ENCODE measurements at places on chromosomes 11 and 22. TPM values are rescaled to one million over a fixed set of nuclear protein-coding genes. Genes with fewer than 3 reads are reported as not detected.

The TMEM191C gene
- not detected for total RNA-seq

The PPP6R2 gene
- 49.8 TPM for total RNA-seq

The RASD2 gene
- total RNA-seq, result 4.9 TPM

The LRRC56 gene
- not detected for total RNA-seq

The APOA4 gene
- not detected for total RNA-seq

The MMP12 gene
- not detected for total RNA-seq

The SPI1 gene
- 4.9 TPM for total RNA-seq

The OR8I2 gene
- not detected for total RNA-seq

The MMP3 gene
- not detected for total RNA-seq

The CASP5 gene
- not detected for total RNA-seq

The WT1 gene
- 54.5 TPM for total RNA-seq

The AIFM3 gene
- total RNA-seq, result 3.2 TPM

The MRGPRX3 gene
- not detected for total RNA-seq

The PTPN5 gene
- under 0.01 TPM for total RNA-seq

The OR51E2 gene
- total RNA-seq, result 1.8 TPM

The ART1 gene
- total RNA-seq, result not detected

The MMP13 gene
- total RNA-seq, result not detected

The PDGFB gene
- total RNA-seq, result 6.6 TPM

The LRP4 gene
- total RNA-seq, result 17.4 TPM

The UBQLN3 gene
- 0.29 TPM for total RNA-seq

The PRODH gene
- 1.0 TPM for total RNA-seq

The BAIAP2L2 gene
- total RNA-seq, result 0.59 TPM

The INS gene
- total RNA-seq, result not detected

The TP53AIP1 gene
- total RNA-seq, result 1.0 TPM

The OR52N1 gene
- not detected for total RNA-seq

The LARGE2 gene
- total RNA-seq, result 0.64 TPM

The PKNOX2 gene
- total RNA-seq, result 1.0 TPM

The ANAPC15 gene
- 56.9 TPM for total RNA-seq

The MRPL17 gene
- 30.6 TPM for total RNA-seq

The CCDC188 gene
- 4.3 TPM for total RNA-seq

The CHST1 gene
- total RNA-seq, result 2.4 TPM

The OR8K3 gene
- not detected for total RNA-seq

The OR6X1 gene
- total RNA-seq, result not detected

The DBX1 gene
- total RNA-seq, result not detected

The DDI1 gene
- not detected for total RNA-seq

The GAL gene
- not detected for total RNA-seq

The STT3A gene
- total RNA-seq, result 130 TPM

The C11orf52 gene
- total RNA-seq, result not detected

The MUC5AC gene
- under 0.01 TPM for total RNA-seq

The ADM2 gene
- 0.14 TPM for total RNA-seq

The CRYBB3 gene
- not detected for total RNA-seq

The SCGB2A2 gene
- total RNA-seq, result not detected

The ZC3H12C gene
- total RNA-seq, result 2.3 TPM

The SHANK3 gene
- 15.3 TPM for total RNA-seq

The SDF2L1 gene
- total RNA-seq, result 1.8 TPM

The PGM2L1 gene
- 21.8 TPM for total RNA-seq

The SNX15 gene
- total RNA-seq, result 18.2 TPM

The BLID gene
- 14.0 TPM for total RNA-seq

The OR2AG1 gene
- not detected for total RNA-seq

The ROM1 gene
- total RNA-seq, result 11.9 TPM

The XKR3 gene
- total RNA-seq, result not detected

The GDPD4 gene
- total RNA-seq, result not detected

The JHY gene
- total RNA-seq, result 0.88 TPM

The NEFH gene
- total RNA-seq, result 1.9 TPM

The TBX1 gene
- 1.5 TPM for total RNA-seq

The MYH9 gene
- 346 TPM for total RNA-seq

The CDC42BPG gene
- total RNA-seq, result 2.7 TPM

Measured in uterus (tissue), 4 donors.